ENCODE measurements at places on chromosomes 11 and 22.

DNA sequence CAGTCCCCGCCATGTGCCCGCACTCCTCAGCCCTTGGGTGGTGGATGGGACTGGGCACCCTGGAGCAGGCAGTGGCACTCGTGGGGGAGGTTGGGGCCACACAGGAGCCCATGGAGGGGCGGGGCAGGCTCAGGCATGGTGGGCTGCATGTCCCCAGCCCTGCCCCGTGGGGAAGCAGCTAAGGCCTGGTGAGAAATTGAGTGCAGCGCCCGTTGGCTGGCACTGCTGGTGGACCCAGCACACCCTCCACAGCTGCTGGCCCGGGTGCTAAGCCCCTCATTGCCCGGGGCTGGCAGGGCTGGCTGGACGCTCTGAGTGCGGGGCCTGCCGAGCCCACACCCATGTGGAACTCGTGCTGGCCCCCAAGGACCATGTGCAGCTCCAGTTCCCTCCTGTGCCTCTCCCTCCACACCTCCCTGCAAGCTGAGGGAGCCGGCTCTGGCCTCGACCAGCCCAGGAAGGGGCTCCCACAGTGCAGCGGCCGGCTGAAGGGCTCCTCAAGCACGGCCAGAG, 16.1 kb downstream of the OR5B3 start:
- H3K4me3 ChIP-seq = no peak overlapping the region
- DNase-seq = no peak
- H3K4me1 ChIP-seq = no peaks in the 10 kb centered on the region
- no peak overlapping the region for H3K27ac ChIP-seq
- H3K27me3 ChIP-seq = no peaks in the 10 kb centered on the region

DNA sequence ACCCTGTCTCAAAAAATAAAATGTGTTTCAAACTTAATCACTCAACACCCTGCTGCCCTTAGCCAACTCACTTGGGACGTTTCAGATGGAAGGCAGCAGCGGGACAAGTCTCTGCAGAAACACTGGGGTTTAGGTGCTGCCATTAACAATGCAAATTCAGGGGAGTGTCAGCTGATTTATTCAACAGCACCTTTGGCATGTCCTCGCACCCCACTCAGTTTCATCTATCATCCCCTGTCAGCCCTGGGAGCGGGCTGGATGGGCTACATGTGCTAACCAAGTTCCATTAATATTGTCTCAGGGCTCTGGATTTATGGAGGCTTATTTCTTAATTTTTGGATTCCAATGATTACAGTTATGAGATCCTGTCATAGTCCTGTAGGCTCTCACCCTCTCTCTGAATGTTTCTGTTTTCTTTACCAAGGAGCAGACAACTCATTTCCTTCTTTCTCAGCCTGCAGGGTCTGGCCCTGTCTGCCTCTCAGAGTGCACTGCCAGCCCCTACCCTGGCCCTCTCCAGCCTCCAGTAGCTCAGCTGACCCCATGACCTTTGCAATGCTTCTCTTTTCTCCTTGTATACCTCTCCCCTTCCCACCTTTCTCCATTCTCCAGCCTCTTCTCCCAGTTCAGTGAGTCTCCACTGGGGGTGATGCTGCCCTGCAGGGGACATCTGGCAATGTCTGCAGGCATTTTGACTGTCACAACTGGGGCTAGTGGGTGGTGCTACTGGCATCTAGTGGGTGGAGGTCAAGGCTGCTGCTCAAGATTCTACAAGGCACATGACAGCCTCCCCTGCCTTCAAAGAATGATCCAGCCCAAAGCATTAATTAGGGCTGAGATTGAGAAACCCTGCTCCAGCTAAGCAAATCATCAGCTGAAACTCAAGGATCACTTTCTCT, 79.0 kb downstream of the APIP start:
- DNase-seq = no peak
- no peaks in the 10 kb centered on the region for H3K4me1 ChIP-seq
- no peak overlapping the region for H3K4me3 ChIP-seq

- H3K36me3 ChIP-seq = no peaks in the 10 kb centered on the region
- H3K4me3 ChIP-seq = no peak overlapping the region
- no peak for DNase-seq
- H3K27me3 ChIP-seq = no peaks in the 10 kb centered on the region
- H3K4me1 ChIP-seq = peaks cover 5% of the 10 kb centered on the region
- no peak overlapping the region for H3K27ac ChIP-seq
Measured at GRCh38 chr11:130092661-130093060, 23.0 kb downstream of the APLP2 start.

GRCh38 chr11:133745791-133746190, 99.5 kb downstream of the SPATA19 start:
- no peaks in the 10 kb centered on the region for H3K27me3 ChIP-seq
- H3K4me3 ChIP-seq = no peak overlapping the region
- no peak for DNase-seq
- H3K27ac ChIP-seq = no peak overlapping the region

GRCh38 chr22:49735411-49735900, 92.2 kb downstream of the BRD1 start:
- no peak overlapping the region for H3K27ac ChIP-seq
- H3K4me3 ChIP-seq = no peak overlapping the region
- no peaks in the 10 kb centered on the region for H3K36me3 ChIP-seq
- peaks cover 29% of the 10 kb centered on the region for H3K27me3 ChIP-seq
- H3K4me1 ChIP-seq = no peaks in the 10 kb centered on the region

- DNase-seq = no peak
- H3K27me3 ChIP-seq = no peaks in the 10 kb centered on the region
- H3K36me3 ChIP-seq = no peaks in the 10 kb centered on the region
Measured at GRCh38 chr11:36738292-36738861, 140.3 kb upstream of the RAG2 start.

GRCh38 chr11:1534682-1535081, 37.4 kb downstream of the DUSP8 start:
- no peak overlapping the region for H3K4me3 ChIP-seq
- H3K27me3 ChIP-seq = no peaks in the 10 kb centered on the region
- H3K27ac ChIP-seq = peak overlapping the region; percentile 54
- peaks cover 13% of the 10 kb centered on the region for H3K36me3 ChIP-seq
- DNase-seq = no peak

DNA sequence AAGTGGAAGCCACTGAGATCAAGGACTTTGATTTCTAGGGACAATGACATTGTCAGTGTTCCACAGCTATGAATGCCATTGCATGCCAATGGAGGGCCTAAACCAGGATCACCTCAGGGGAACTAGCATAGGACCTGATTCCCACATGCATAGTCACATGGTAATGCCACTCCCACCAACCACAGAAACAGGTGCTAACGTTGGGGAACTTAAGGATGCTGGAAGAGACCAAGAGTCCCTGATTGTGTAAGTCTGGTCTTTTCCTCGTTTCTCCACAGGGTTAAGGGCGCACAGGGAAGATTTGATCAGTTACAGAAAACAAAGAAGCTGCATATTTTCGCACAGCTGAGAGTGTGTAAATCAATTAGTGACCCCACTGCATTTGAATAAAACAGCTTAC, 59.4 kb upstream of the CD44 start:
- no peaks in the 10 kb centered on the region for H3K36me3 ChIP-seq
- no peaks in the 10 kb centered on the region for H3K4me1 ChIP-seq
- H3K27me3 ChIP-seq = no peaks in the 10 kb centered on the region
- H3K4me3 ChIP-seq = no peak overlapping the region

Measured in tibial artery (tissue), 4 donors.